ENCODE measurements at places on chromosomes 1 and 21. TPM values are rescaled to one million over a fixed set of nuclear protein-coding genes. Genes with fewer than 3 reads are reported as not detected.

GRCh38 chr21:44965251-44966022, 25.6 kb downstream of the SLX9 start:
- peaks cover 84% of the 10 kb centered on the region for H3K4me1 ChIP-seq
- H3K4me3 ChIP-seq: no peak overlapping the region
- H3K27ac ChIP-seq: peak overlapping the region; percentile 70
- H3K36me3 ChIP-seq: peaks cover 23% of the 10 kb centered on the region
- DNase-seq: no peak

GRCh38 chr1:182607566-182607965, 3.4 kb upstream of the RGS16 start:
- H3K27me3 ChIP-seq: peaks cover 7% of the 10 kb centered on the region
- no peak overlapping the region for H3K4me3 ChIP-seq
- no peaks in the 10 kb centered on the region for H3K36me3 ChIP-seq

GRCh38 chr21:33025489-33026442, at the start of gene OLIG2:
Gene OLIG2, plus strand, starts transcription at chr21:33025935. Its CDS starts 928 bp downstream, at chr21:33026863.
- peak within 1 kb of the TSS; percentile 78 for H3K4me3 ChIP-seq
- peaks cover 72% of the 10 kb centered on the region for H3K27me3 ChIP-seq
- H3K4me1 ChIP-seq: peaks cover 13% of the 10 kb centered on the region
- H3K36me3 ChIP-seq: peaks cover 2% of the 10 kb centered on the region

The OR2T29 gene
- total RNA-seq: not detected

The EPHA2 gene
- total RNA-seq: 152 TPM

The DCDC2B gene
- total RNA-seq: not detected
